ENCODE measurements at places on chromosomes 2 and 18. TPM values are rescaled to one million over a fixed set of nuclear protein-coding genes. Genes with fewer than 3 reads are reported as not detected.

- DNase-seq = no peak
Measured at GRCh38 chr2:45974762-45975408, 322.3 kb upstream of the EPAS1 start.

DNA sequence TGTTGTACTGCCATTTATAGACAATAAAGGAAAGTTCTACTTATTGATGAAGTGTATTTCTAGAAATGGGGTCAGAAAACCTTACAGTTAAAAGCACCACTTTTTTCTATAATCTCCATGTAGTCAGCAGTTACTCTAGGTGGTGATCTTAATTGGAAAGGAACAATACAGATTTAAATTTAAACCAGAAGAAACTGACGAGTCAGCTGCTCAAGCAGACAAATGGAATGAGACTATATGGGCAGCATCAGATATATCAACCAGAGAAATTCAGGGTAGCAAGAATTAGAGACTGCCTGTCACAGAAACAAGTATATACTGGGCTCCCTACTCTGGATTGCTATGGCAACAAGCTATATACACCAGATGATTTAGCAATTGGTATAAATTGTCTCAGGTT is 99.6 kb upstream of the SCG2 start:
- DNase-seq = no peak

GRCh38 chr2:150209746-150210145 is 277.7 kb downstream of the RND3 start:
- no peak for DNase-seq

Gene GALR1
- not detected for total RNA-seq

Gene CCBE1
- under 0.01 TPM for total RNA-seq

All from dermis microvascular lymphatic vessel endothelial cell (primary cell).